Activated CD8-positive, alpha-beta memory T cell treated with anti-CD3 and anti-CD28 coated beads for 1 hour (primary cell): ENCODE measurements at places on chromosomes 7 and 10.

- no peak for DNase-seq
Measured at GRCh38 chr7:45922810-45923209, 1.7 kb upstream of the IGFBP3 start.

DNA sequence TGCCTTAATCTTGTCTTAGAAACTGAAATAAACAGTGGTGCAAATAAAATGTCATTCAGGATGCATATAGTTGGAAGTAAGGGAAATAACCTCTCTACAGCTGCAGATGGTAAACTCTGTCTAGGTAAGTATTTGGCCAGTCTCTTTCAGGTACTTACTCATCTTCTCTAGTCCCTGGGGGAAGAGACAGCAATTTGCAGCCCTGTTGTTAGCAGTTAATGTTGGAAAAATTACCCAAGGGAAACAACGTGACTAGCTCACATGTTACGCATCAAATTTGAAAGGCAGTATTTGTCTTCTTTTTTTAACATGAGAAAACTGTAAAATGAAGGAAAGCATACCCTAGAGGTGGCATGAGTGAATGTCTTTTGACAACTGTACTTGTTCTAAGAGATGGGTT lies 3.2 kb upstream of the HUS1 start:
- no peak for DNase-seq

GRCh38 chr7:74267756-74268565 lies 13.8 kb upstream of the RFC2 start:
- no peak for DNase-seq

GRCh38 chr7:65269150-65269856 lies 104.4 kb upstream of the ZNF92 start:
- DNase-seq = no peak

DNA sequence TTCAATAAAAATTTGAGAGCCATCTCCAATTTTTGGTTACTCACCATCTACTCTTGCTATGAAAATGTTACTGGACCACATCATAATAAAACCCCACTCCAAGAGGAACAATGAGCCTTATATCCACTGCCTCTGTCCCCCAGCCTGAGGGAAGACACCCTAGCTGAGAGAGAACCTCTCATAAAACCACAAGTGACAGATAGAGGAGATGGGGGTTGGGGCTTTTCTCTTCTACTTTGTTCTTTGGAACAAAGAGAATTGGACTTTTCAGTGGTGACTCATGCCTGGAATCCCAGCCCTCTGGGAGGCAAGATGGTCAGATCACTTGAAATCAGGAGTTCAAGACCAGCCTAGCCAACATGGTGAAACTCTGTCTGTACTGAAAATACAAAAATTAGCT lies 27.6 kb upstream of the TAS2R16 start:
- DNase-seq = no peak
